ENCODE measurements at places on chromosomes 16 and 17.

- DNase-seq: no peak
These were observed 40.8 kb upstream of the TAOK1 start for GRCh38 chr17:29349409-29349808.

DNA sequence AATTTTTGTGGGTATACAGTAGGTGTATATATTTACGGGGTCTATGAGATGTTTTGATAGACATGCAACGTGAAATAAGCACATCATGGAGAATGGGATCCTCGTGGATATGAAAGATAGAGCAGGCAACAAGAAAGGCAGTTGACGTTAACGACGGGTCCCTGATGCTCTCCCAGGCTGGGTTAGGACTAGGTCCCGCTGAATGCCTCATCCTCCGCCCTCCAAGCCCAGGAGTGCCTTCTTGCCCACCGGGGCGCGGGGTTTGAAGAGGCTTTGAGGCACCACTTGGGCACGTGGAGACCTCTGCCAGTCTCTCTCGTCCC is 9.5 kb upstream of the ZFP90 start:
- no peak for DNase-seq

DNA sequence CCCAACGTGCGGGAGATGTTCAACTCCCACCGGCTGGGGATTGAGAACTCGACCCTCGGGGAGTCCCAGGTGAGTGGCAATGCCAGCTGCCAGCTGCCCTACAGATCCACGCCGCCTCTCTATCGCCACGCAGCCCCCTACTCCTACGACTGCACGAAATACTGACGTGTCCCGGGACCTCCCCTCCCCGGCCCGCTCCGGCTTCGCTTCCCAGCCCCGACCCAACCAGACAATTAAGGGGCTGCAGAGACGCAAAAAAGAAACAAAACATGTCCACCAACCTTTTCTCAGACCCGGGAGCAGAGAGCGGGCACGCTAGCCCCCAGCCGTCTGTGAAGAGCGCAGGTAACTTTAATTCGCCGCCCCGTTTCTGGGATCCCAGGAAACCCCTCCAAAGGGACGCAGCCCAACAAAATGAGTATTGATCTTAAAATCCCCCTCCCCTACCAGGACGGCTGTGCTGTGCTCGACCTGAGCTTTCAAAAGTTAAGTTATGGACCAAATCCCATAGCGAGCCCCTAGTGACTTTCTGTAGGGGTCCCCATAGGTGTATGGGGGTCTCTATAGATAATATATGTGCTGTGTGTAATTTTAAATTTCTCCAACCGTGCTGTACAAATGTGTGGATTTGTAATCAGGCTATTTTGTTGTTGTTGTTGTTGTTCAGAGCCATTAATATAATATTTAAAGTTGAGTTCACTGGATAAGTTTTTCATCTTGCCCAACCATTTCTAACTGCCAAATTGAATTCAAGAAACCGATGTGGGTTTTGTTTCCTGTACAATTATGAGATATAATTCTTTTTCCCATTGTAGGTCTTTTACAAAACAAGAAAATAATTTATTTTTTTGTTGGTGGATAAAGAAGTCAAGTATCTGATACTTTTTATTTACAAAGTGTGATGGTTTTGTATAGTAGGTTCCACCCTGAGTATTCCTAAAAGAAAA is 2.3 kb downstream of the FOXC2 start:
- no peak for DNase-seq

GRCh38 chr17:13030056-13030455 is 12.2 kb upstream of the ELAC2 start:
- peak; percentile 5 for DNase-seq

GRCh38 chr16:84266451-84266850 is 26.6 kb upstream of the KCNG4 start:
- DNase-seq: no peak

DNA sequence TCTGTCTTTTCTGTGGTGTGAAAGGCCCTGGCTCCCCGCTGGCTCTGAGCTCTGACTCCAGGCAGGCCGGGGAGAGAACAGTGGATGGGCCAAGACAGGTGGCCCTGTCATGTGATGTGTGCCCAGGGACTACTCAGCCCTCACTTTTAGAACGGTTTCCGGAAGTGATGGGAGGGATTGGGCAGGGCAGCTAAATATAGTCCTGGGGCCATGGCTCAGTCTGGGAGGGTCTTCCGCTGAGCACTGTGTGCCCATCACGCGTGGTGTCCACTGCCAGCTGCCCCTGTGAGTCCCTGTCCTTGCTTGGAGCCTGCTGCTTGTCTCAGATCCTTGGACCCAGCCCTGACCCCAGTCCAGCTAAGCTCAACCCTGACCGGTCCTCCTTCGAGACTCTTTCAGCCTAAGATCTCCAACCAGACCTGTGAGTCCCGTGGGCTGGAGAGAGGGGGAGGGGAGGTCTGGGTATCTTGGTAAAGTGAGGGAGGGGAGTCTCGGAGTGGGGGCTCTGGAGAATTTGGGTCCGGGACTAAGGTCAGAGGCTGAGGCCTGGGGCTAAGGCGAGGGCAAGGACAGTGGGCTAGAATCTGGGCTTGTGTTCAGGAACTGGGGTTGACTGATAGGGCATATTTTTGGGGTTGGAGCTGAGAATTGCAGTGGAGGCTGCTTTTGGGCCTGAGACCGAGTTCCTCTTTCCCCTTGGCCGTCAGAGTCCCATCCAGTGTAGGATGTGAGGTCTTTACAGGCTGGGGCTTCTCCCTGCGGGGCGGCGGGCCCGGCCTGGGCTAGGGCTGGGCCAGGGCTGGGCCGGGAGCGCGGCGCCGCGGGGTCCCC is at the start of gene TRIM72:
Gene TRIM72 (plus strand): TSS at position 243 of the 831 bp plus-strand sequence. CDS start 620 bp downstream, outside the sequence.
- DNase-seq: peak; percentile 68

DNA sequence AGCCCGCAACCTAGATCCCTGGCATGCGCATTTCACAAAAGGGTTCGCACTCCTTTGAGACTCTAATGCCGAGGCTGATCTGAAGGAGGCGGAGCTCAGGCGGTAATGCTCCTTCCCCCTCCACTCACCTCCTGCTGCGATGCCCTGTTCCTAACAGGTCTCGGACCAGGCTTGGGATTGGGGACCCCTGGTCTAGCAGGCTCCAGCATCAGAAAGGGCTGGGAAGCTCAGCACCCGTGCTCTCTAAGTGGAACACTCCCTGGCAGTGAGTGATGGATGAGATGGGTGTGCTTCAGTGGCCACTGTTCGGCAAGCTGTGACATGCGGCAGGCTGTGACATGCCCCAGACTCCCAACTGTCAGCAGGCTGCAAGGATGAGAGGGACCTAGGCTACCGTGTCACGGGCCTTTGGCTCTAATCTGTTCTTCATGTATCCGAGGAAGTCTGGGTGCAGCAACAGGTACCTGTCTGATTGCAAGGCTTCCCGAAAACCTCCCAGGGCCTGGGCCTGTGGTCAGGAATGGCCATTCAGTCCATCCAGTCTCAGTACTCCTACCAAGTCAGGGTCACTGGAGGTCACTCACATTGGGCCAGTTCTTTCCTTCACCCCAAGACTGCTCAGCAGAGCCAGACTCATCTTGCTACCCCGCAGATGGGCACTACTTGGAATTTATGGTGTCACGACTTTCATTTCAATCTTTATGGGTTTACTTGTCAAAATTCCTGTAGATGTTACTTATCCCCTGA is 1.3 kb upstream of the ST6GALNAC2 start:
- DNase-seq: no peak

DNA sequence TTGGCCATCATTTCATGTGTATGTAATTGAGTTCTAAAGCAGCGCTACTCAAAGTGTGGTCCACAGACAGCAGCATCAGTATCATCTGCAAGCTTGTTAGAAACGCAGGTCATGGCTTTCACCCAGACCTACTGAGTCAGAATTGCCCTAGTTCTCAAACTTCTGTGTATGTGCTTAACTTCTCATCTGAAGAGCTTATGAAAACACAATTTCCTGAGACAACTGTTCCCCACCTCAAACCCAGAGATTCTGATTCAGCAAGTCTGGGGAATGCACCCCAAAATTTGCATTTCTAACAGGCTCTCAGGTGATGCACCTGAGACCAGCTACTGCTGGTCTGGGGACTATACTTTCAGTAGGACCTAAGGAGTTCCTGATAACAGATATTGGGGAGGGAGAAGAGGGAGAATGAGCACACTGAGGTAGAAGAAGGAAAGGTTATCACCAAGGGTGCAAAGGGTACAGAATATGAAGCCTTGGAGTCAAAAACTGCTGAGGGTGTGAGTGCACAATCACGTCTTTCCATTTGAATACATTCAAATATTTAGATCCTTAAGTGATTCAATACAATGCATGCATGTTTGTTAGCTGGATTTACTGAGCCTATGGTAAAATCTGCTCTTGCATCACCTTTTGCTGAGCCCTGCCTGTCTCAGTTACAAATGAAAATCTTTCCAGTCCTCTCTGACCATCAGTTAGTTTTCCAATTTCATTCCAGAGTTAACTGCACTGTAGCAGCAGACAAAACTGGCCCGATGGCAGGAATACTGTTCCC is 29.2 kb upstream of the SKAP1 start:
- no peak for DNase-seq

DNA sequence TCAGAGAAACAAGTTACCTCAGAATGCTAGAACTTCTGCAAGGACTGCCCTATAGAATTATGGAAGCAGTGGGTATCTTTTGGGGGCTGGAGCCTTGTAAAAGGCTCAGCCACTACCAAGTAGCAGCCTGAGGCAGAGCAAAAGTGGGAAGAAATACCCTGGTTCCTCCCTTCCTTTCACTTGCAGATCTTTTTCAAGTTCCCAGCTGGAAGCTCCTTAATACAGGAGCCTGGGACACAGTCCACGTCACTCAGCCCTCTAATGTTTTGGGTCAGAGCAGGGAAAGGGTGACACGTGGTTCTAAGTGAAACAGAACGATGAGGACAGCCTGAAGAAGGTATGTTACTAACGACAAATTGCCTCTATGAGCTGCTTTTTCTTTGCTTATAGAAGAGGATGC is 93.1 kb downstream of the CNTNAP4 start:
- DNase-seq: no peak

- DNase-seq: no peak
These were observed 78.4 kb upstream of the MED9 start for GRCh38 chr17:17398188-17398942.

- no peak for DNase-seq
These were observed 16.9 kb downstream of the MAP3K3 start for GRCh38 chr17:63639125-63639524.

GRCh38 chr17:36135465-36135864 is 31.8 kb downstream of the CCL4 start:
- no peak for DNase-seq

- no peak for DNase-seq
These were observed 6.1 kb downstream of the ACADVL start for GRCh38 chr17:7225711-7226331.

- DNase-seq: no peak
These were observed 16.3 kb downstream of the MYL4 start for GRCh38 chr17:47225436-47225858.

DNA sequence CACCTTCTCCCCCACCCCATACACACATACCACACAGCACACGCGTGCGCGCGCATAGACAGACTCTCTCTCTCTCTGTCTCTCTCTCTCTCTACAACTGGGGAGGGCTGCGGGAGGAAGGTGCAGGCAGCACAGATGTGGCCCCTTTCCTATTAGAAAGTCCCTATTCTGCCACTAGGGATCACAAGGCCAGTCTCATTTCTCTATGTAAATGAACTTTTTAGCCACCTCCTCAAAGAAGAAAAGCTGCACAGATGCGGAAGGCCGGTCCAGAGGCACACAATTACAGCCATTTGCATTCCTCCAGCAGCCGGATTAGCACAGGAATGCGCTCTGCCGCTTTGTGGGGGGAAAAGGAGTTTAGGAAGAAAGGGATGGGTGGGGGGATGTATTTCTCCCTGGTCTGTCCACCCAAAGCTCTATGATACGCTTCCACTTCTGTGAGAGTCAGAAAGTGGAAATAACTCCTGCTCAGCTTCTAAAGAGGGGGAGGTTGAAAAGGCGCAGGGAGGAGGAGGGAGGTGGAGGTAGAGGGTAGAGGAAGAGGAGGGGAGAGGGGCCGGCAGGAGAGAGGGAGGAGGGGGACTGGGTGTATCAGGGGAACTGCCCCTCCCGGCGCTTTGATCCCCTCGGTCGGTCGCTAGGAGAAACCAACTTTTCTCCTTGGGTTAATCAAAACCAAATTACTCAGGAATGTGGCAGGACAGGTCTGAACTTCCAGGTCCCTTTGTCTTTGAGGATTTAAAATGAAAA is 11.7 kb downstream of the ZFHX3 start:
- no peak for DNase-seq

- no peak for DNase-seq
These were observed 14.9 kb upstream of the C16orf74 start for GRCh38 chr16:85765767-85766166.

- no peak for DNase-seq
These were observed 39.2 kb upstream of the FAM20A start for GRCh38 chr17:68640242-68640989.

- DNase-seq: peak; percentile 56
These were observed 1.1 kb downstream of the ZCCHC14 start for GRCh38 chr16:87491522-87492290.

GRCh38 chr16:22122239-22122638 is 29.9 kb downstream of the VWA3A start:
- no peak for DNase-seq

DNA sequence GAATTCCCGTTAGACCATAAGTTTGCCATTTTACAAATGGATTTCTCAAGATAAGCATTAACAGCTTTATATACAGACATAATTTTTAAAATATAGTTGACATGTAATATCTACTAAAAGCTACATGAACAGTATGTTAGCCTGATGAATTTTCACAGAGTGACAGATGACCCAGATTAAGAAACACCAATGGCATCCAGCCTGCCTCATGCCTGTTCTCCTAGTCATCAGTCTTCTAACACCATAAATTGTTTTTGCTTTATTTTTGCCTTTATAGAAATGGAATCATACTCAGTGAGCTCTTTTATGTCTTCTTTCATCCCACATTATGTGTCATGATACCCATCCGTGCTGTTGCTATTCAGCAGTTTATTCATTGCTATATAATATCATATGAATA is 80.0 kb downstream of the ATF7IP2 start:
- no peak for DNase-seq

- no peak for DNase-seq
These were observed 45.2 kb upstream of the STAC2 start for GRCh38 chr17:39270923-39271322.

DNA sequence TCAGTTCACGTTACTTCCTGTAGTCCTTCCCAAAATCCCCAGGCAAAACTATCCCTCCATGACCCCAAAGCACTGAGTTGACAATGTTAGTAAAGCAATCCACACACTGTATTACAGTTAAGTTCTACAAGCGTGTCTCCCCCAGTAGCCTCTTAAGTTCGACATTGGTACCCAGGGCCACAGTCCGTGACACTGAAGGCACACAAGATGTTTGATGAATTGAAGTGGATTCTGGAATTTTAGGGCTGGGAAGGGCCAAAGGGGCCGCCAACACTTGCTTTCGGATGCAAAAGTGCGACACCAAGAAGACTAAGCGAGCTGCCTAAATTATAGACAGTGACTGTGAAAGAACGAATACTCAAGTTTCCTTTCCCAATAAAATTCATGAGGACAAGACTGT is 1.5 kb downstream of the VPS35 start:
- no peak for DNase-seq

Measured in right forelimb (tissue), 1 donor.